ENCODE measurements at places on chromosomes 7 and 10.

DNA sequence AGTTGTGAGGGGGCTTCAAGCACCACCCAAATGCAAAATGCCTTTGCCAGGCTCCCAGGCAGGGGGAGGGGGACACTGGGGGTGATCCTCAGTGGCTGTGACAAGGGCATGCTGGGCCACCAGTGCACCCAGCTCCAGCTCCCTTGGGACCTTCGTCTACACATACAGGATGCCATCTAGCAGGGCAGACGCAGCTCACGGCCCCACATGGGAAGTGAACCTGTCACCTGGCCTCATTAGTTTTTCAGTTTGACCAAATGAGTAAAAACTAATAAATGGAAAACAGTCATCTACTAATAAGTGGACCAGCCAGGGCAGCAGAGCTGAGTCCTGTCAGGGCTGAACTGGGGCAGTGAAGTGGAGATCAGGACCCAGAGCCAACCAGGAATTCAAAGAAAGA is 50.2 kb downstream of the TLL2 start:
- no peak for DNase-seq

GRCh38 chr10:78714225-78714624 is 354.5 kb upstream of the ZMIZ1 start:
- no peak for DNase-seq

DNA sequence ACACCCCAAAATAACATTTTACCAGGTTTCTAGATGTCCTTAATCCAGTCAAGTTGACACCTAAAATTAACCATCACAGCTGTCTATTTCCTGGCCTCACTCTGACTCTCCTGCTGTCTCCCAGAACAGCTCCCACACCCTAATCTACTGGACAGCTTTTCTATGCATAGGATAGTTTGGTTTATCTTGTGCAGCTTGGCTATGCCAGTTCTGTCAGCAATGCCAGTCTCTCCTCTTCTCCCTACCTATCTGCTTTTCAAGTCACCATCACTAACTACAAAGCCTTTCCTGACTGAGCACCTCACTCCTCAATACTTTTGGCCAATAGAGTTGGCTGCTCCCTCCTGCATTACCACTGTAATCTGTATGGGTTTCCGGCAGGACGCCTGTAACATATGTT is 5.0 kb downstream of the NCOA4 start:
- no peak for DNase-seq

- DNase-seq = no peak
These were observed 15.6 kb downstream of the ALDH18A1 start for GRCh38 chr10:95640891-95641315.

DNA sequence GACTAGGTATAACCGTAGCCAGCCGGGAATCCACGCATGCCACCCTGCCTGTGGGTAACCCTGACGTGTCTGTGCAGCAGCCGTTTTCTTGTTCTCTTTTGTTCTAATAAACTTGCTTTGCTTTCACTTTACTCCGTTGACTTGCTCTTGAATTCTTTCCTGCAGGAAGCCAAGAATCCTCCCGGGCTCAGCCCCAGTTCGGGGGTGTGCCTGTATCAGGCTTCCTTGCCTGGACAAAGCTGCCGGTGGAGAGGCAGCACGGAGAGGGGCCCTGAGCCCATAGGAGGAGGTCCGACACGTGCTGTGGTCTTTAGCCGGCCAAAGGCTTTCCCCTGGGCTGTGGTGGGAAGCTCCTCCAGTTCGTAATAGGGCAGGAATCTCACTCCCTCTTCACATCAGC is 256.5 kb upstream of the PPP2R2D start:
- no peak for DNase-seq

DNA sequence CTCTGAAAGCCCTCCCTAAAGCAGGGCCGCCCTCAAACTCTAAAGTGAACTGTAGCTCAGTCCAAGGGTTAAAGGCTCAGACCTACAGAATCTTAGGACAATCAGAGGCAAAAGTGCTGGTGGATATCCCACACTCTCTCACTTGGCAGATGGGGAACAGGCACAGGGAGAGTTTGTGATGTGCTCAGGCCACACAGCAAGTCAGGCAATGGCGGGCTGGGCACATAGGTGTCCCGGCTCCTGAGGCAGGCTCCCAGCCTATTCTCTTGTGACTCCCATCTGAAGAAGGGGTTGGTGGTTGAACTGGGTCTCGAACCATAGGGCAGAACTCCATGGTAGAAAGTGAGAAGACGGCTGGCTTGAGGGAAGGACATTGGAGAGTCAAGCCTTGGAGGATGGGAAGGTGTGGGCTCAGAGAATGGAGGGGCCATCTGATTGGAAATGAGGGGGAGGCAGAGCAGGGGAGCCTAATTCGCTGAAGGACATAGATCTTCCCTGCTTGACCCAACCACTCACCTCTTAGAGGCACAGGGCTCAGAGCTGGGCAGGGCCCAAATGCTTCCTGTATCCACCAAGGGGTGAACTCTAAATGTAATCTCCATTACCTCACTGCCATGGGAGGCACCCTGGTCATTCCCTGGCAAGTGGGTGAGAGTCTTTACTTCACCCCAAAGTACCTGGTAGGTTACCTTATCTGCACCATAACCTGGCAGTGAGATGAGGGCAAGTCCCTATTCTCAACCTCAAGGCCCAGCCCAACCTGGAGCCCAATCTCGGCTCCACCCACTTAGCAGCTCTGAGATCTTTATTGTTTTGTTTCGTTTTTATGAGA is 4.9 kb upstream of the ZMIZ1 start:
- no peak for DNase-seq

DNA sequence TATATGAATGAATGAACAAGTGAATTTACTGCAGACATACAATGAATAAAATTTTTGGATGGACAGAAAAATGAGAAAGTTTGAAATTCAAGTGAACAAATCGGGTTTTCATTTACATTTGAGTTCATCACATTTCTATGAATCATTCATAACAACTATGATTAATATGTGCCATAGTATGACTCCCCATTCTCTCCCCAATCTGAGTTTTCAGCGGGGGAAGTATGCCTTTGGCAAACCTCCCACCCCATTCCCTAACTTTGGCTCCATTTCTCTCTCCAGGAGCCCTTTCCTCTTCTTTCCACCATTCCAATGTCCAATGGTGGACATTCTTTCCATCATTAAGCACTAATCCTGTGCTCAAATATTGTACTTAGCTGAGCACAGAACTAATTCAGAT is 96.8 kb upstream of the LSM8 start:
- DNase-seq = no peak

- DNase-seq = no peak
These were observed 75.7 kb downstream of the LYZL2 start for GRCh38 chr10:30553626-30554439.

GRCh38 chr7:157548691-157549303 is 212.0 kb downstream of the DNAJB6 start:
- DNase-seq = no peak

GRCh38 chr7:115229401-115230105 is 307.7 kb downstream of the MDFIC start:
- no peak for DNase-seq

- DNase-seq = no peak
These were observed 27.5 kb downstream of the CTNNA3 start for GRCh38 chr10:67668448-67668847.

DNA sequence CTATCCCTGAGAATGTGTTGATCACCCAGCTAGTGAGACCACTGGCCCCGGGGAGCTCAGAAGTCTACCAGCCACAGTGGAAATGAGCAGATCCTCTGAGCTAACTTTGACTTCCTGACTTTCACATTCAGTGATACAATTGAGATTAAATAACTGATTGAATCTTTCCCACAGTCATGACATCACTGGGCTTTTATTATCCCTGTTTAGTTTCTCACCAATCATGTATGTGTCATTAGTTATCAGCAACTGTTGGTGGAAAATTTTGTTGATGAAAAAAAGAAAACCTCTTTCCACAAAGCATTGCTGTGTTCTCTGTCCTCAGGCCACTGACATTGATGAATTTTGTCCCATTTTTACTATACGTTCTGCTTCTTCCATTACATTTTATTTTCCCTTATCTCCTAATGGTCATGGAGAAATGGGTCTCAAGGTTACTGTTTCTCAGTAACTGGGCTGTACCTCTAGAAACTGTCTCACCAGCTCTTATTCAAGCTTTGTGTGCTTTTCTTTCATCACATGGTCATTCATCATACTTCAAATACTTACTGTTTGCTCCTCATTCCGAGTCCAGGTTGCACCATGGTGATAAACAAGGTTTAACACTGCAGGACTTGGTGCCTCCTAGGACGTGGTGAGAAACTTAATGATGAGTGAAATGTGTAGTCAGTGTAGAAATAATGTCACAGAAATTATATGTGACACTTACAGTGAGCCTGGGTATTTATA is 304.7 kb downstream of the CDK14 start:
- DNase-seq = no peak

- no peak for DNase-seq
These were observed 9.2 kb downstream of the ZCCHC24 start for GRCh38 chr10:79436066-79436849.

DNA sequence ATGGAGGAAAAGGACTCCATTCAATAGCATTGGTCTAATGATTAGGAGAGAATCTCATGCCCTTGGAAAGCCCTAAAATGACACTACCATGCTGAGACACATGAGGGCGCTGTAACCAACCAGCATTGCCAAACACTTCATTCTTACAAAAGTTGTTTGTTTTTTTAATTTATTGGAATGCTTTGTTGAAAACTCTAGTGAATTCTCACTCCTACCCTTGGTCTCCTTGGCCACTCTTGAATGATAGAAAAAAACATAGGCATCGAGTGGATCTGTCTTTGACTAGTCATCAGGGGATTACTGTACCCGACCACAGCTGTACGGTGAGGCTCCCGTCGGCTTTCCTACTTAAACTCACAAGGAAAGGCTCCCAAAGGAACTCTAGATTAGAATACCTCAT is 29.3 kb upstream of the ADD3 start:
- peak; percentile 27 for DNase-seq

DNA sequence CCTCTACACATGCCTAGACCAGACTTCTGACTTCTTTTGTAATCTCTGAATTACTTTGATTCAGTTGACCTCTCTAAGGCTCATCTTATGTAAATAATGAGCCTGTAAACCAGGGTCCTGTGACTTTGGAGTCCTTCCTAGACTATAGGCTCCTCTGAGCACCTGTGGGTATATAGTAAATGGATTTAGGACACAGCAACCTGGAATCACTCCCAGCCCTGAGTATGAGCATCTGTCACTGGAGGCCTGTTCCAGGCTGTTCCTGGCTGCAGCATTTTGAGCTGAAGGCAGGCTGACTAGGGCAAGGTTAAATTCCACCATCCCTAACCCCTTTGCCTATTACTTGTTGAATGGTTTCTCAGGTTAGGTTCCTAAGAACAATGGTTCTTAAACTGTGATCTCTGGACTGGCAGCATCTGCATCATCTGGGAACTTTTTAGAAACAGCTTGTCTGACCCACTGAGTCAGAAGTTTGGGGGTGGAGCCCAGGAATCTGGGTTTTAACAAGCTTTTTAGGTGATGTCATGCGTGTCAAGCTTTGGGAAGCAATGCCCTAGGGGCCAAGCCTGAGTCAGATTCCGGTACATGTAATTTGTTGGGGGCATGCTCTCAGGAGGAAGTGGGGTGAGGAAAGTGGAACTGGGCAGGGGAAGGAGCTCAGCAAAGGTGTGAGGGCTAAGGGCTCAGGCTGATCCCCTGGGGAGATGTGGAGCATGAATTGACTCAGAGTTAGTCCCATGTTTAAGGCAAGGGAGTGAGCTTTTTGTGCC is 28.2 kb downstream of the MINDY4 start:
- peak; percentile 93 for DNase-seq

DNA sequence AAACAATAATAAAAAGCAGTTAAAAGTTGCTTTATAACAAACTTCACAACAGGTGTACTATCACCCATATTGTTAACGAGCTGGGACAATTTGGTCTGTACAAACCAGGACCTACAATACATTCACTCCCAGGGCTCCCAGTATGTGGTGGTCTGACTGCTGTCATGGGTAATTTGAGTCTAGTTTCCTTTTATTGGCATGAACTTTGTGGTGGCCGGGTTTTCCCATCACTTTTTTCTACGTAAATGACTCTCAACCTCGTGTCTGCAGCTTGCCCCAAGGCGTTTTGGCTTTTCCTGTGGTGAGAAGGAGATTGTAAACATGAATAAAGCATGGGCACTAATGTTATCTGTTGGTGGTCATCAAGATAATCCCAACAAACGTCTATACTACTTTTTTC is 118.7 kb upstream of the CDK6 start:
- no peak for DNase-seq

DNA sequence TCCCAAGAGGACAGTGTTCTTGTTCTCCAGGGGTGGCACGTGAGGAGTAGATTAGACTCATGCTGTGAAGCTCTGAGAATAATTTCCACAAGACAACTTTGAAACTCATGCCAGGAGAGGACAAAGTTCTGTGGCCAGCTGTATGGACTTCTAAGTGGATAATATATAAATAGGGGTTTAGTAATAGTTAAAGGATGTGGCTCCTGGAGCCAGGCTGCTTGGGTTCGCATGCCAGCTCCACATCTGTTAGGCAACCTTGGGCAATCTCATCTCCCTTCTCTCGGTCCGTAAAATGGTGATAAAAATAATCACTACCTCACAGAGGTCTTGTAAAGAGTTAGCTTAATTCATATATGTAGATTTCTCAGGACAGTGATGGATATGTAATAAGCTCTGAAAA is 35.8 kb downstream of the ACSL5 start:
- no peak for DNase-seq

DNA sequence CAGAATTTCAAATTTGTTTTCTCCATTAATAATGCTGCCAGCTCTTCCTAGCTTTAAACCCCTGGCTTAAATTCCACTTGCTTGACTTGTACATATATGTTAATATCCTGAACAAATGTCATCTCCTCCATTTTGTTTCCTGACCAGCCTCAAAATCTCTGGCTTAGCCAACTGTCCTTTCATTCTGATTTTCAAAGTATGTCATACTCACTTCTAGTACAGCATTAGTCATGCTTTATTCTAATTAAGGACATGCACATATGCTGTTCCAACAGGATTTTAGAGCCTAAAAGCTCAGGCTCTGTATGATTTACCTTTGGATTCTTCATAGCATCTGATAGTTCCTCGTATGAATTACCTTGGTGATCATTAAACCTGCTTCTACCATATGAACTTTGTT is 158.3 kb downstream of the ZNF438 start:
- DNase-seq = no peak

- DNase-seq = no peak
These were observed 9.2 kb downstream of the ITIH5 start for GRCh38 chr10:7657552-7657951.
